ENCODE measurements at places on chromosomes 12 and 14. TPM values are rescaled to one million over a fixed set of nuclear protein-coding genes. Genes with fewer than 3 reads are reported as not detected.

SDS gene
- polyA plus RNA-seq: 0.46 TPM

CLEC9A gene
- polyA plus RNA-seq: not detected

PAX9 gene
- polyA plus RNA-seq: not detected

PLCZ1 gene
- polyA plus RNA-seq: not detected

NTN4 gene
- 17.9 TPM for polyA plus RNA-seq

PRB2 gene
- not detected for polyA plus RNA-seq

DCAF5 gene
- 13.2 TPM for polyA plus RNA-seq

FOXA1 gene
- 49.3 TPM for polyA plus RNA-seq
